T-helper 17 cell (primary cell): ENCODE measurements at places on chromosomes 6 and 20.

DNA sequence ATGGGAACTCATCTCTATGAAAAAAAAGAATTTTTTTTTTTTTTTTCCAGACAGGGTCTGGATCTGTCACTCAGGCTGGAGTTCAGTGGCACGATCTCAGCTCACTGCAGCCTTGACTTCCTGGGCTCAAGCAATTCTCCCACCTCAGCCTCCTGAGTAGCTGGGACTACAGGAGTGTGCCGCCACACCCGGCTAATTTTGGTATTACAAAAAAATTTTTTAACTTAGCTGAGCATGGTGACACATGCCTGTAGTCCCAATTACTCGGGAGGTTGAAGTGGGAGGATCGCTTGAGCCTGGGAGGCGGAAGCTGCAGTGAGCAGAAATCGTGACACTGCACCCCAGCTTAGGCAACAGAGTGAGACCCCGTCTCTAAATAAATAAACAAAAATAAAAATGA is 7.5 kb downstream of the DEF6 start:
- DNase-seq, result no peak

DNA sequence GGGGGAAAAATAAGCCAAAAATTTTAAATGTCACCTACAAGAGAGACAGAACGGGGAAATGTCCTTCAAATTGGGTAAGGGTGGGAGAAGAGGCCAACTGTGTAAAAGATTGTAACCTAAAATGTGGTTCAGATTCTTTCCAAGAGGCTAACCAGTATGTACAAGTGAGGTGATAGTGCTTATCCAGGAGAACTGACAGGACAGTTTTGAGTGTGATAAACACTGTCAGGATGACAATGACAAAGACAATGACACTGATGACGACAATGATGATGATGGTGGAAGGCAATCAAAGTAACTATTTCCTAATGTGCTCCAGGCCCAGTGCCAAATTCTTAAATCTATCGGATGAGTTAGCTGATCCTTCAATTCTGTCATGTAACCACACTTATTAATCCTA is 57.3 kb downstream of the TASP1 start:
- no peak for DNase-seq

DNA sequence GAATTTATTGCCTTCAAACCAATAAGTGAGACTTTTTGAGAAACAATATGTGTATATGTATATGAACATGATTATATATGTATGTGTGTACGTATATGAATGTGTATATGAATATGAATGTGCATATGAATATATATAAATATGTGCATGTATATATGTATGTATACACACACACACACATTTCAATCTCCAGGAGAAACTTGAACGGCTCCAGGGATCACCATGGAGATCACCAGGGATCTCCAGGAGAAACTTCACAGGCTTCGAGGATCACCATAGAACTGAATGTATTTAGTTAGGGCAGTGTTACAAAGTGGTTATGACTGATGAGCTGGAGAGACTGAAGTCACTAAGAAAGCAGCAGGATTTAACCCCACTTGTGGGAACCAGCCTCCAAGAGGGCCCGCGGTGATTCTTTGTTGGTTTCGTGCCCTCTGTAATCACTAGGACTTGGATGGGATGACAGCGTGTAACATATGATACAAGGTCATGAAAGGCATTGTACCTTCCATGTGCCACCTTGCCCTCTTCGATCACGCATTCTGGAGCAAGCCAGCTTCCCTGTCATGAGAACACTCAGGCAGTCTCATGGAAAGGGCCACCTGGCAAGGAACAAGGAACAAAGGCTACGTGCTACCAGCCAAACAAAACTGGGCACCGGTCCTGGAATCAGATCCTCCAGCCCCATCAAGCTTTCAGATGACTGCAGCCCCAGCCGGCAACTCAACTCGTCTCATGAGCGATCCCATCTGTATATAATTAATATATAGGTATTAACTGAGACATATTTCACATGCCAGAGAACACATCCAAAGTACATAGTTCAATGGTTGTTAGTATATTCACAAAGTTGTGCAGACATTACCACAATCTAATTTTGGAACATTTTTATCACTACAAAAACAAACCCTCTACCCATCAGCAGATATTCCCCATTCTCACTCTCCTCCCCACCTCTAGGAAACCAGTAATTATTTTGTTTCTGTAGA is 8.6 kb downstream of the FAM50B start:
- DNase-seq, result no peak

- no peak for DNase-seq
Observed at GRCh38 chr20:63032861-63033793, 26.4 kb upstream of the BHLHE23 start.
